AG04449 (cell line): ENCODE measurements at places on chromosomes 6 and 20.

- no peak for DNase-seq
These were observed 580 bp upstream of the SYCP2 start for GRCh38 chr20:59933849-59934585.

DNA sequence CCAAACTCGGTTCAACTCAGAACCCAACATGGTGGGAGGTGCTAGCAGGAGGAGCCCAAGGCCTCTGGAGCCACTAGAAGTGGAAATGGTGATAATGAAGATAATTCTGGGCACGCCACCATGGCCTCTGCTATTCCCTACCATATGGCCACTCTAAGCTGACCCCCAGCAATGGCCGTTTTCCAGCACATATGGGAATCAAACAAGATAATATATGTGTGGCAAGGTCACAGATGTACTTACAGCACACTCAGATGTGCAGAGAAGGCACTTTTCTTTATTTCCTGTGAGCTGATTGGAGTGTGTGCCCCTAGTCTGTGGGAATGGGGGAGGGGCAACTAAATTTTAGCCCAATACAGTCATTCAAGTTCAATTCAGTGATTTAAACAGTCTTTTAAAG, 153.4 kb upstream of the LRFN2 start:
- no peak for DNase-seq

DNA sequence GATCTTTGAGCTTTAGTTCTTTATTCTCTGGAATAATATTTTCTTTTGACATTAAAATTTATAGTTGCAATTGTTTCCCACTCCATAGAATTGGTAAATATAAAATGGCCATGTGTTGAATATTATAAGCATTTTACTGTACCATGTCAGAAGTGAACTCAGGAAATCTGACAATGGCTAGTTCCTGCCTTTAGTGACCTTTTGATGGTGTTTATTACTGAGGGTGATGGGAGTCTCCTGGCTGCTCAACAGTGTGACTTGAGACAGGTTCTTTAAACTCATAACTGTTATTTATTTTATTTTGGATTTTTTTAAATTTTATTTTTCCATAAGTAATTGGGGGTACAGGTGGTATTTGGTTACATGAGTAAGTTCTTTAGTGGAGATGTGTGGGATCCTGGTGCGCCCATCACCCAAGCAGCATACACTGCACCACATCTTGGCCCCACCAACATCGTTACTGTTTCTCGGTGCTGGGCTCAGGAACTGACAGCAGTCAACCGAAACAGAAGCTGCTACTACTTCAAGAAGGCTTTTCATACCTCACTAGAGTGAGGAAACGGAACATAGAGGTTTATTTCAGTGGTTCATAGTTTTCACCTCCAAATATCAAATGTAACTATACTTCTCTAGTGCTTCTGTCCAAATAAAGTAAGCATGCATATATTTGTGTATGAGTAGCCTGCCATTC, 90.4 kb downstream of the PLEKHG1 start:
- DNase-seq = no peak

GRCh38 chr6:84072442-84072997, 38.9 kb downstream of the MRAP2 start:
- no peak for DNase-seq

- DNase-seq = no peak
These were observed 392.3 kb upstream of the RUNX2 start for GRCh38 chr6:44935693-44936300.

- DNase-seq = no peak
These were observed 164.2 kb upstream of the PLN start for GRCh38 chr6:118383924-118384323.

- DNase-seq = peak; percentile 7
These were observed 10.1 kb downstream of the IL17F start for GRCh38 chr6:52233975-52234823.

- DNase-seq = no peak
These were observed 56.1 kb downstream of the PHACTR3 start for GRCh38 chr20:59660471-59660870.

DNA sequence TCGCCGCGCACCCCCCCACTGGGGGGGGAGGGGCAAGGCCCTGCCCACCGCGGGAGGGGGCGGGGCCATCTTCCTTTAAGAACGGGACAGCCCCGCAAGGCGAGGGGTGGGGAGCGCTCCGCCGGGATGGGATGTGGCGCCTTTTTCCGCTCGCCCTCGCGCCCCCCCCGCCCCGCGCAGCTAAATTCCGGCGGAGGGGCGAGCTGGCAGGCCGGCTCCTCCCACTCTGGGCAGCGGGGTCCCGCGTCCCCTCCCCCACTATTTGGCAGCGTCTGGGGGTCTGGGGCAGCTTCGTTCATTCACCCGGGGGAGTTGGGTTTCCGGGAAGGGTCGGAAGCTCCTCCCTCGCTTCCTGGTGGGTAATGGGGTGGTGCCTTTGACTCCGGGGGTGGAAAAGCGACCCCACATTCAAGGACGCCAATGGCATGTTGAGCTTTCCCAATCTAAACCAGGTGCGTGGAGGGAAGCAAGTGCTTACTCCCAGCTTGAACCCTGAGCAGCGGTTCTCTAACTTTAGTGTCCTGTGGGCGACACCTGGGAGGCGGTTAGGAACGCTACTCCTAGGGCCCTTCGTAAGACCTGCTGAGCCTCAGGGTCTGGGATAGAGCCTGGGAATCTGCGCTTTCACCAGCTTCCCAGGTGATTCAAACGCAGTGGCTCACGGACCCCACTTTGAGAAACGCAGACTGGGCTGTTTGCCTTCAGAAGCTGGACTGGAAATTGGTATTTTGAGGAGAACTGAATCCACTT, 927 bp downstream of the ASXL1 start:
- DNase-seq = no peak

GRCh38 chr6:41122373-41122772, 31.8 kb downstream of the TREML1 start:
- DNase-seq = peak; percentile 4

GRCh38 chr20:62143957-62144825, 622 bp downstream of the SS18L1 start:
- no peak for DNase-seq

GRCh38 chr6:34154668-34155447, 9.0 kb upstream of the GRM4 start:
- no peak for DNase-seq

- no peak for DNase-seq
These were observed 19.3 kb upstream of the SLC17A4 start for GRCh38 chr6:25735261-25735660.
